ENCODE measurements at places on chromosomes 12 and 14.
A peak's percentile ranks its signal among the peaks of the same experiment; 100 is the strongest.

DNA sequence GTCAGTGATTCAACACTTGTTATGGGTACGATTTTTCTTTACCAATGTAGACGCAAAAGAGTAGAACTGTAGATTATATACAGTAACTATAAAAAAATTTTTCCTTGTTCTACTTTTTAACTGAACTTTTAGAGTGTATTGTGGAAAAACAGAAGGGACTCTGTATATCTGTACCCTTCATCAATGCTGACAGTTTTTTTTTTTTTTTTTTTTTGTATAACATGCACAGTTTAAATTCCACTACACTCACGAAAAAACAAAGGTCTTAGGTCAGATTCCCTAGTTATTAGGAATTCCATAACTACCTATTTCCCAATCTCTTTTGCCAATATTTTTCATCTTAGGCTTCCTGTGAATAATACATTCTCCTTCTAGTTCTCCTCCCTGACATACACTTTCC lies 6.4 kb downstream of the DDHD1 start:
- DNase-seq = no peak

DNA sequence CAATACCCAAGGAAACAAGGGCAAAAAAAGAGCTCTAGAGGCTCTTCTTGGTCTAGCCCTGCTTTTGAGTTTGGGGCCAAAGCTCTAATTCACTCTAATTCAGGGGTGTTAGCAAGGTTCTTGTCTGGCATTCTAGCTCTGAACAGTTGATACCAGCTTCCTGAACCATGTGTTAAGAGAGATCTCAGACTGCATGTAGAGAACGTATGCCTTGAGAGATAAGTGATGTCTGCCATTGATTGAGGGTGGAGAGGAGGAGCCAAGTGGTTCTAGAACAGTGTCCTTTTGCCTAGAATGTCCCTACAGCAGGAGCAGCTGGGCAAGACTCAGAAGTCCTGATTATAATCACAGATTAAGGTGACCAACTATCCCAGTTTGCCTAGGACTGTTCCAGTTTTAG lies 18.2 kb upstream of the POC1B start:
- DNase-seq = no peak

DNA sequence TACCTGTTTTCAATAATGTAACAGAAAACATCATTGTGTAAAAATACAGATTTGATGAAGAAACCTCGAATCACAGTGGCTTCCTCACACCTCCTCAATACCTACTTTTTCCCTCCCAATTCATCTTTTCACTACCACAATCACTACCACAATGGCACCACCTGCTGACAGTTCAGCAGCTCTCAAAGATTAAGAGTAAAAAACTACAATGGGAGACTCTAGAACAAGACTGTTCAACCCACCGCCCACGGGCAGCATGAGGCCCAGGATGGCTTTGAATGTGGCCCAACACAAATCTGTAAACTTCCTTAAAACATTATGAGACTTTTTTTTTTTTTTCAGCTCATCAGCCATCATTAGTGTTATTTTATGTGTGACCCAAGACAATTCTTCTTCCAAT lies 15.2 kb downstream of the MED6 start:
- no peak for DNase-seq

- no peak for DNase-seq
Observed at GRCh38 chr14:99688629-99689028, 4.5 kb downstream of the CYP46A1 start.

GRCh38 chr14:69464829-69465228 lies 19.7 kb upstream of the PLEKHD1 start:
- no peak for DNase-seq

DNA sequence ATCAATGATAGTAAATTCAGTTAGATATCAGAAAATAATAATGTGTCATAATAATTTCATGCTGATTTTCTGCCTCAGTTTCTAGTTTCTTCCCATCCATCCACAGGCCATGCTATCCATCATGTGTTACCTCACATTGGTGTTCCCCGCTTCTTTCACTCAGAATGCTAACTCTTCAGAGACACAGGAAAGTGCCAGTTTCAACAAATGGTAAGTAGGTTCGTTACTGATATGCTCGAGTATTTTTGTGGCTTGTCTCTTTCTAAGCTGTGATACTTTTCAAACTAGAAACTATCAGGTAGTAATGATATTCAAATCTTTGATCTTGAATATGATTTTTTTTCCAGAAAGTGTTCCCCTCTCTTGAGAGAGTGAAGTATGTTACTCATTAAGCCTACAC lies 1.5 kb downstream of the KLRB1 start:
- DNase-seq = no peak

GRCh38 chr14:35985474-35986218 lies 159.5 kb downstream of the BRMS1L start:
- no peak for DNase-seq

DNA sequence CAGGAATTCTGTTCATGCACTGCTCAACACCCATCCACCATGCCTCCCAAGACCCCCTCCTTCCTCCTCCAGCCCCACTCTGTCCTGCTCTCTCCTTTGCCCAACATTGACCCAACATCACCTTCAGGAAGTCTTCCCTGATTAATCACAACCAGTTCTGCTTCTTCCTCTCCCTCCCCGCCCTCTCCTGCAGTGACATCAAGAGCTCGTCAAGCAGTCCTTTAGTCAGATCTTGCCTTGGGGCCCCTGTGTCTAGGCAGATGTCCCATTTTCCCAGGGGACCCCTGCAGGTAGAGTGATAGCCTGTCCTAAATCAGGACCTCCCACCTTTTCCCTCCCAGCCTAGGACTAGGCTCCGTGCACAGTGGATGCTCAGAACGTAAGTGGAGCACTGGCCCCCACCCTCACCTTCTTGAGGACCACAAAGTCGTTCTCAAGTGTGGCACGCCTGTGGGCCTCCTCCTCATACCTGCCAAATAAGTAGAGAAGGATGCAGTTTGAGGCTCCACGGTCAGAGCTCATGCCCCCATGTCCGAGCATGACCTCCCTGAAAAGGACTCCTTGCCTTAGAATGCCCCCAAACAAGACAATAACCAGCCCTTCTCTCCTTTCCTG lies 2.3 kb downstream of the KRT78 start:
- DNase-seq = no peak

DNA sequence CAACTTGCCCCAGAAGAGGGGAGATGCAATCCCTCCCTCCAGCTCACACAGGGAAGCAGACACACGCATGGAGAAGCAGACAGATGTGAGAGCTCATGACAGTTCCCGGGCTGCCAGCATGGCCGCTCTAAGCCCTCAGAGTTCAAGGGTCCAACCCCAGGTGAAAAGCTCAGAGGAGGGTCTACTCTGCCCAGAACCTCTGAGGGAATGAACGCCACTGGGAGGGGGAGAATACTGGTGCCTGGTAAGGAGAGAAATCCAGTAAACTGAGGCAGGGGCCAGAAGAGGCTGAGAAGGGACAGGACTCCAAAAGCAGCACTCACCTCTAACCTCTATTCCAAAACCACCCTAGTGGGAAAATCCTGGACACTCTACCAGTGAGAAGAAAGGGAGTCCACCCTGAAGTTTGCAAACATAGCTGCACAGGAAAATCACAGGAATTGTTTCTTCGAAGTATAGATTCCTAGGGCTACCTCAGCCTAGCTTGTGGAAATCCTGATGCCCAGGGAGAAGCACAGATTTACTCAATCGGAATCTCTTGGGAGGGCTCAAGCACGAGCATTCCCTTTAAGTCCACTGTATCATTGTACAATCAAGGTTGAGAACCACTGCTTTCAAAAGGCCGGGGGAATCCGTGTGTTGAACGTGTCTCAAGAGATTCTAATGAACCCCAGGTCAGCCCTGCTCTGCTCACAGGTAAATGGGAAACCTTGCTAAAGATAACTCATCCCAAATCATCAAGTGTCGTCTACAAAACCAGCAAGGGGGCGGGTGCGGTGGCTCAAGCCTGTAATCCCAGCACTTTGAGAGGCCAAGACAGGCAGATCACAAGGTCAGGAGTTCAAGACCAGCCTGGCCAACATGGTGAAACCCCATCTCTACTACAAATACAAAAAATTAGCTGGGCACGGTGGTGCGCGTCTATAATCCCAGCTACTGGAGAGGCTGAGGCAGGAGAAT lies 34.3 kb upstream of the PLEKHG6 start:
- DNase-seq = no peak

DNA sequence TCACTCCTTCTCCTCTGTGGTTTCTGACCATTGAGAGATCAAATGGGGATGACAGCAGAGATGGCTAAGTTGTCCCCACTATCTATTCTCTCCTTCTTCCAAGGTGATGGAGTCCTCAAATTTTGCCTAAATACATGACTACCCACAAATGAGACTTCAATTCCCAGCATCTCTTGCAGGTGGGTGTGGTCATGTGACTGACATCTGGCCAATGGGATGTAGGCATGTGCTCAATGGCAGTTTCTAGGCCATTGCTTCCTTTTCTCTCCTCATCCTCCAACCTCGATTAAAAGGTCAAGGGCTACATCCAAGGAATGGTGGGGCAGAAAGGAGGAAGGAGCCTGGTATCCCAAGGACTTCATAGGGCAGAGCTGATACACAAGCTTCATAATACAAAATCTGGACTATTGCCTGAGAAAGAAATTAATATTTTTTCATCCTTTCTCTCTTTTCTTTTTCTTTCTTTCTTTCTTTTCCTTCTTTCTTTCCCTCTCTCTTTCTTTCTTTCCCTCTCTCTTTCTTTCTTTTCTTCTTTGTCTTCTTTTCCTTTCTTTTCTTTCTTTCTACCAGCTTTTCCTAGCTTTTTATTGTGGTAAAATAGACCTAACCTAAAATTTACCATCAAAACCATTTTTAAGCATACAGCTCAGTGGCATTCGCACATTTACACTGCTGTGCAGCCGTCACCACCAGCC lies 100.9 kb upstream of the PRB2 start:
- no peak for DNase-seq

DNA sequence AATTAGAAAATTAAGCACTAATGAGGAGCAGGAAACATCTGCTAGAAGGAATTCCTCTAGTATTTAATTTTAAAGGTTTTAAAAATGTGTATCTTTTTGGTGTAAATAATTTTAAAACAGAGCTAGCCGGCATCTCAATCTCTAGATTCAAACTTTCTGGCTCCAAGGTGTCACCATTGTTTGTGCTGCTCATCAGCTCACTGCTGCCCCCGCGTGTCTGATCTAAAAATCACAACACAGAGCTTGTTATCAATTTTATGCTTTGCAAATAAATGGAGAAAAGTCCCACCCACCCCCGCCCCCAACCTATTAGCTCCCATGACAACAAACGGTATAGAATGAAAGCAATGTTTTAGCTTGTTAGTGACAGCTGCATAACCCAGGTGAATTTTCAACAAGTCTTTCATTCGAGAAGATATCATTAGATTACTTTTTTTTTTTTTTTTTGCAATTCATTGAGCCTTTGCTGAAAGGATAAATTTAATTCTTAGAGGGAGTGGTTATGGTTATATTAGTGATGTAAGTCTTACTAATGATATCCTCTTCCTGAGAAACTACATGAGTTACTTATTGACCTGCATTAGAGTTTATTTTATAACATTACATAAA lies 11.3 kb upstream of the ABHD12B start:
- DNase-seq = peak; percentile 76

- no peak for DNase-seq
Observed at GRCh38 chr14:96252323-96252998, 3.5 kb upstream of the BDKRB1 start.

- no peak for DNase-seq
Observed at GRCh38 chr14:59282378-59282765, 93.9 kb downstream of the DAAM1 start.

All from stimulated activated CD4-positive, alpha-beta T cell treated with anti-CD3 and anti-CD28 coated beads, TNF-alpha, amount 100 ng/mL, for 1 hour (primary cell).